ENCODE measurements at places on chromosomes 1 and 21.

GRCh38 chr1:245590726-245591125 lies 435.9 kb downstream of the KIF26B start:
- DNase-seq: no peak

GRCh38 chr1:40634901-40635655 lies 30.4 kb downstream of the RIMS3 start:
- no peak for DNase-seq

- DNase-seq: no peak
Observed at GRCh38 chr1:224253721-224254120, 70.7 kb downstream of the DEGS1 start.

DNA sequence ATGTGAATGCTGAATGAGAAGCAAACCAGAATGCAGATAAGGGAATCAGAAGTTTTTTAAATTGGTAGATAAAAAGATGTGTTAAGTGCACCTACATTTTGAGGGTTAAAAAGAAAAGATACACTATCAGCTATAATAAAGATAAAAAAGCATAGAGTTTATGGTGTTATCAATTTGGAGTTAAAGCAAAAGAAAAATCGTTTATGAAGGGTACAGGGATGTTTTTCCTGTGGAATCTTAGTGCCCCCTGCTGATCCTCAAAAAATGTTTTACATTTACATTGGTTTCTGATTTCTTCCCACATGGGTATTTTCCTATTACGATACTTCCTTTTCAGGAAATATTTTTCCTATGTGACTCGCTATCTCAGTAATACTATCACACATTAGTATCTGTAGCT lies 293.5 kb downstream of the MRPL39 start:
- DNase-seq: no peak

GRCh38 chr1:29801003-29801402 lies 564.7 kb downstream of the PTPRU start:
- DNase-seq: no peak

GRCh38 chr1:101652484-101652883 lies 344.2 kb downstream of the OLFM3 start:
- no peak for DNase-seq

DNA sequence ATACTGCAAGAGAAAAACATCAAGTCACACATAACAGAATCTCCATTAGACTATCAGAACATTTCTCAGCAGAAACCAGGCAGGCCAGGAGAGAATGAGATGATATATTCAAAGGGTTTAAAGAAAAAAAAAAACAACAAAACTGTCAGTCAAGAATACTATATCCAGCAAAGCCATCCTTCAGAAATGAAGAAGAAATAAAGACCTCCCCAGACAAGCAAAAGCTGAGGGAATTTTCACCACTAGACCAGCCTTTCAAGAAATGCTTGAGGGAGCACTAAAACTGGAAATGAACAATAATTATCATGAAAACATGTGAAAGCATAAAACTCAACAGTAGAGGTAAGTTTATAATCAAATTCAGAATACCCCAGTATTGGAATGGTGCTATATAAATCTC lies 47.2 kb downstream of the MCOLN2 start:
- no peak for DNase-seq

- no peak for DNase-seq
Observed at GRCh38 chr1:99758073-99758511, 8.3 kb downstream of the FRRS1 start.

GRCh38 chr21:37196847-37197246 lies 70.3 kb downstream of the VPS26C start:
- DNase-seq: no peak

DNA sequence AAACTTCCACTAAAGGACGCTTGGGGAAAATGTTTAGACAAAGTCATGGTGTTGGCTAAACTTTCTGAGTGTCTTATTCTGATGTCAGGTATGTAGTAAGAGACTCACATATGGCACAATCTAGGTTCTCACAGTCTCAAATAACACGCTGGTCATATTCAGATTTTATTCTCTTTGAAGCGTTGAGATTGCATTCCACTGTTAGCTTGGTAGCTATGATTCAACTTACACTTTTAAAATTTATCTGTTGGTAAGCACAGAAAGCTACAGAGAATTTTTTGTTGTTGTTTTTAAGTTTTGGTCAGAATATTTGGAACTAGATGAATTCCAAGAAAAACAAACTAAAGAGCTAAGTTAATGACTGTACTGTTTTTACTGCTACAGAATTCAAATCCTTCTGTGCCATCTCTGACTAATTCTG lies 126.7 kb downstream of the PRRX1 start:
- DNase-seq: no peak

DNA sequence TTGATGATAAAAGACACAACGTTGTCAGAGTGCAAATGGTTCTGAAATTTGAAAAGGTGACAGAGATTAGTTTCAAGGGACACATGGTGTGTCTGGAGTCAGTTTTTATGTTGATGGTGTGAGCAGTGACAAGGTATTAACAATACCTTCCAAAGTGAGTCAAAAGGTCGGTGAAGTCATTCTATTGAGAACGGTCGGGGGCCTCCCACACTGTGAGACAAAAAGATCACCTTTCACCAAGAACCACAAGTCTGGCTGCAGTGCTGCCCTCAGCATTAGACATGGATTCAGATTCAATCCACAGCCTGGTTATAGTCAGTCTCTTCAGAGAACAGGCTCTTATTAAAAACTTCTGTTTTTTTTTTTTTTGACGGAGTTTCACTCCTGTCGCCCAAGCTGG lies 26.5 kb downstream of the ZNF124 start:
- no peak for DNase-seq

Data from ecto neural progenitor cell (in vitro differentiated cells).